ENCODE measurements at places on chromosomes 7 and 10. TPM values are rescaled to one million over a fixed set of nuclear protein-coding genes. Genes with fewer than 3 reads are reported as not detected.

DNA sequence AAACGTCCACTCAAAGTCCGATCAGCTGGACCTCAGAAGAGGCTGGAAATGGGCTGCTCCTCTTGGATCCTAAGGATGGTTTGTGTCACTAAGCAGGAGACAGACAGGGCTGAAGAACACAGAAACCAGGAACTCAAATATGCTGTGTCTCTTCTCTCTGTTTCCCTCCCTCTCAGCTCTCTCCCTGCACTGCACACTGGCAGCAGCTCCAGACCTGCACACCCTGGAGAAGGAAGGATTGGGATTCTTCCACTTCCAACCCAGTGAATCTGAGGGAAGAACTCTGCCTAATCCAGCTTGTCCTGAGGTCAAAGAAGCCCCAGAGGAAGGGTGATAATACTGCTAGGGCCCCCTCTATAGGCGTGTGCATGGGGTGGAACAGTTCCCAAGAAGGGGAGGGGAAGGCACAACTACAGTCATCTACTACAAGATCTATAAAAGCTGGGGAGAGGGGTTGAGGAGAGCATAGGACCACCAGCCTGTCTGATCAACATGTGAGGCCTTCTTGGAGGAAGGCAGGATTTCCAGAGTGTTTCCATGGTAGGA is 22.7 kb upstream of the ZCCHC24 start:
- DNase-seq: no peak

GRCh38 chr7:47310020-47310419 is 271.9 kb downstream of the TNS3 start:
- DNase-seq: no peak

DNA sequence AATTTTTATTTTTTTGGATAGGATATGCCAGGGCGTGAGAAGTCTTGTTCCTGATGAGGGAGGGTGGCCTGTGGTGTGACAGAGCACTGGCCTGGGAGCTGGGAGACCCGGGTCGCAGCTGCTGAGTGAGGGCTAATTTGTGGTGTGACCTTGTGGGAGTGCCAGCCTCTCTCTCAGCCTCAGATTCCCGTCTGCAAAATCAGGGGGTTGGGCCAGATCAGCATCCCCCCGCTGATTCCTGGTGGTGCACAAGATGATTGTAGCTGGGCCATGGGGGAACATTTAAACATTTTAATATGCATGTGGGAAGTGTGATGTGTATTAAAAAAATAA is 14.9 kb downstream of the TSPAN15 start:
- DNase-seq: no peak

DNA sequence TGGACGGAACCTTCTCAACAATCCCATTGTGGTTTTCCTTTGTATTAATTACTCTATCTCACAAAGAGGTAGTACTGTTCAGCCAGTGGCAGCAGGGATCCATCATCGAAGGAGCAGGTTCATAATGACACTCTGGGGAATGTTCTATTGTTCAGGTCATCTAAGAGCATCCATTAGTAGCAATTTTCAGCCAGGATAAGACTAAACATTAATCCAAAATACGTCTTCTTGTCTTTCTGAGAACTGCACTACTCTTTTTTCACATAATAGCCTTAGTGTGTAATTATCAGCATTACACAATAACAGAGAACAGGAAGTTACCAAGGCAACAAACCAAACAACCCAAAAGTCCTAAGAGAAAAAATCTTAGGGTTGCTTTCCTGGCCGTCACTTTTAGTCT is 259.5 kb upstream of the VWC2 start:
- DNase-seq: no peak

DNA sequence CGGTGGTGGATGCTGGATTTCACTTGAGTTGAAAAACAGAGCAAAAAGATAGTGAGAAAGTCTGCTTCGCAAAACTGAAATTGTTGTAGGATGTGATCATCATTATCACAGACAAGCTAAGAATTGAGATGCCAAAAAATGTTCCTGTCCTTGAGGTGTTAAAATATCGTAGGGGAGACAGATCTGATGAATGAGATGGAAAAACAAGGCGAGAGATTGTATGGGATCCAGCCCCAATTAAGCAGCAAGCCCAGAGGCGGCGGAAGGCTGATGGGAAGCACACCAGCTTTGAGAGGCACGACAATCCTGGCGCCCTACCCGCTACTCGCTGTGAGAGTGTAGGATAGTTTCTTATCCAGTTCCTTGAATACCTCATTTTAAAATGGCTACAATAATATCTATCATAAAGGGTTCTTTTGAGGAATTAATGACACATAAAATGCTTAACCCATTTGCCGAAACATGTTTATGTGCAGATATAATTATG is 131.1 kb upstream of the PTN start:
- no peak for DNase-seq

DNA sequence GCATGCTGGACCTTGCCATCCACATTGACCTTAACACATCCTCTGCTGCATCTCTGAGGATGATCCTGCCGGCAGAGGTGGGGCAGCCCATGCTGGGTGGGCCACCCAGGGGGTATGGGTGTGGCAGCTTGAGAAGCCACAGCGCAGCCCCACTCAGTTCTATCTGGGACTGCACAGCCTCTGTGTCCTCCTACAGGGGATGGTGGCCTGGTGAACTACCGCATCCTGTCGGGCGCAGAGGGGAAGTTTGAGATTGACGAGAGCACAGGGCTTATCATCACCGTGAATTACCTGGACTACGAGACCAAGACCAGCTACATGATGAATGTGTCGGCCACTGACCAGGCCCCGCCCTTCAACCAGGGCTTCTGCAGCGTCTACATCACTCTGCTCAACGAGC is 12.2 kb upstream of the C10orf105 start:
- no peak for DNase-seq

- DNase-seq: peak; percentile 8
Measured at GRCh38 chr7:135335628-135336139, 102.0 kb downstream of the STRA8 start.

- no peak for DNase-seq
Measured at GRCh38 chr10:22324893-22325271, 4.0 kb downstream of the BMI1 start.

- DNase-seq: peak; percentile 20
Measured at GRCh38 chr10:76974017-76974691, 663.5 kb downstream of the KCNMA1 start.

GRCh38 chr10:123008355-123009104 is at the start of the genes ACADSB and IKZF5:
ACADSB (plus strand) TSS chr10:123009006; CDS start chr10:123009030, 24 bp downstream.
IKZF5 (minus strand) TSS chr10:123008795; CDS start chr10:122998625, 10,170 bp downstream.
- peak; percentile 94 for DNase-seq

DNA sequence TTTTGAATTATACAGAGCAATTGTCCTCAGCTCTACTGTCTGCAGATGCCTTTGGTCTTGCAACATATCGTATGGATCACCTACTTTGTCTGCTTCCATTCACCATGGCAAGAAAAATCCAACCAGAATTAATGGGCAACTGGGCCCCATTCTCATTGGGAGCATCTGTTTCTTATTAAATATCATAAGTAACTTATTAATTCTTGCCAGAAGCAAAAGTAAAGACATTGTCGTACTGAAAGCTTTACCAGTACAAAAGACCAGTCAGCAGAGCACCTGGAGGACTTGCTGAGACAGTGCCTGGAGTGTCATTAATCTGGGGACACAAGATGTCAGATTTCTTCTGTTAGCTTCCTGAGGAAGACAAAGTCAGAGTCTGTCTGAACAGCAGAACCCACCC is 404.5 kb downstream of the INHBA start:
- DNase-seq: no peak

- no peak for DNase-seq
Measured at GRCh38 chr7:105178928-105179541, 165.0 kb downstream of the KMT2E start.

AP1S1 gene
- total RNA-seq: 153 TPM

PAX4 gene
- total RNA-seq: not detected

LRRN3 gene
- total RNA-seq: not detected

FAM13C gene
- 0.16 TPM for total RNA-seq

CALU gene
- 161 TPM for total RNA-seq
